Bronchial epithelial cell (primary cell): ENCODE measurements at places on chromosomes 7 and 10. TPM values are rescaled to one million over a fixed set of nuclear protein-coding genes. Genes with fewer than 3 reads are reported as not detected.
A peak's percentile ranks its signal among the peaks of the same experiment; 100 is the strongest.

DNA sequence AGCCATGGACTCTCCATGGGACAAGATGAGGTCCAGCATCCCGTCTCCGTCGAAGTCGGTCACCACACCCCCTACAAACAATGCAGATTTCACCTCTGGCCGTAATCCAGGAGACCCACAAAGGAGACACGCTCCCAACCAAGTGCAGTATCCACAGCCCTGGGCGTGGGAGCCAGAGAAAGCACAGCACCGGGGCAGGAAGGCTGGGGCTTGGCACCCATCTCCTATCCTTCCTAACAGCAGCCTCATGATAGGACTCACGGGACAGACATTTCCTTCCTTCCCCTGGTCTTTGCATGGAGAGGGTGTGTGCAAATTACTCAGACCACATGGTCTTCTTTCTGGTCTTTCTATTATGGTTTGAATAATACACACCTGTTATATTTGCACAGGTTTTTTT, 46.3 kb downstream of the GOLGA7B start:
- DNase-seq: peak; percentile 12

The PKD2L1 gene
- total RNA-seq: under 0.01 TPM in 1 of 2 replicates, not detected in the other

DNA sequence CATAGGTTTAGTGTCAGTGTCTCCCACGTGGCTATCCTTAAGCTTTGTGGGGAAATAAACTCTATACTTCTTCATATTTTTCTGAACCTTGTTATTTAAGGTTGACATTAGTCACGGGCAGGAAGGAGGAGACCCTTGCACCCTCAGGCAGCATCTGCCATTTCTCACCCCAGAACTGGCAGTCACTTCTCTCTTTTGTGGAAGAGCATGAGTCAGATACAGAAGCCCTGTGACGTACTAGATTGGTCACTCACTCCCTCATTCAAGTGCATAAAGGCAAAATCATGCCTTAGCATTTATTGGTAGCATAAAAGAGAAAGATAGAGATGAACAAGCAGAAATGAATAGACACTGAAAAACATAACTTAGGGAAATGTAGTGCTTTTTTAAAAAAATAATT, 206.0 kb upstream of the MDFIC start:
- peak; percentile 60 for DNase-seq

The VWDE gene
- 1.1 and 3.6 TPM in 2 replicates for total RNA-seq

The METTL27 gene
- total RNA-seq: 0.26 and 3.3 TPM in 2 replicates

The TMEM236 gene
- total RNA-seq: under 0.01 and 0.26 TPM in 2 replicates

- DNase-seq: no peak
These were observed 1326.4 kb upstream of the SORCS1 start for GRCh38 chr10:108490944-108491343.

GRCh38 chr7:35758421-35758820, 42.4 kb upstream of the SEPTIN7 start:
- DNase-seq: no peak
